ENCODE measurements at places on chromosomes 4 and X.

DNA sequence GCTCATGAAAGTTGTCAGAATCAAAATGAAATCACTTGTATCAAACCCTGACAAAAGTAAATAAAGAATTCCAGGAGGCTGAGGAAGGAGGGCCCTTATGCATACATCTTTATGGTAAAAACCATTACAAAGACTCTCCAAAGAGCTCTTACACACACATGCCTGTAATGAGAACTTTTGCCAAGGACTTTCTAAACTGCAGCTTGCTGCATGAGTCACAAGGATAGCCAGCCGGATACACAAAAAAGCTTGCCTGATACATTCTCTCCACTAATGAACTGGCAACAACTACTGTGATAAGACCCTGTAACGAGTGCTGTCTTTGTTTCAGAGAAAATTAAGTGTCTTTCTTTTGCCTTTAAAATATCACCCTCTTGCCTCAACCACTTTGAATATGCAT, 618.1 kb downstream of the PPP4R3C start:
- DNase-seq, result no peak

GRCh38 chrX:7134981-7135380, 12.5 kb upstream of the STS start:
- DNase-seq, result no peak

- DNase-seq, result no peak
These were observed 156.6 kb upstream of the ARSJ start for GRCh38 chr4:114136069-114136468.

- no peak for DNase-seq
These were observed 93.0 kb upstream of the MTM1 start for GRCh38 chrX:150475461-150475860.

- no peak for DNase-seq
These were observed 42.0 kb downstream of the SOD3 start for GRCh38 chr4:24837336-24837735.

DNA sequence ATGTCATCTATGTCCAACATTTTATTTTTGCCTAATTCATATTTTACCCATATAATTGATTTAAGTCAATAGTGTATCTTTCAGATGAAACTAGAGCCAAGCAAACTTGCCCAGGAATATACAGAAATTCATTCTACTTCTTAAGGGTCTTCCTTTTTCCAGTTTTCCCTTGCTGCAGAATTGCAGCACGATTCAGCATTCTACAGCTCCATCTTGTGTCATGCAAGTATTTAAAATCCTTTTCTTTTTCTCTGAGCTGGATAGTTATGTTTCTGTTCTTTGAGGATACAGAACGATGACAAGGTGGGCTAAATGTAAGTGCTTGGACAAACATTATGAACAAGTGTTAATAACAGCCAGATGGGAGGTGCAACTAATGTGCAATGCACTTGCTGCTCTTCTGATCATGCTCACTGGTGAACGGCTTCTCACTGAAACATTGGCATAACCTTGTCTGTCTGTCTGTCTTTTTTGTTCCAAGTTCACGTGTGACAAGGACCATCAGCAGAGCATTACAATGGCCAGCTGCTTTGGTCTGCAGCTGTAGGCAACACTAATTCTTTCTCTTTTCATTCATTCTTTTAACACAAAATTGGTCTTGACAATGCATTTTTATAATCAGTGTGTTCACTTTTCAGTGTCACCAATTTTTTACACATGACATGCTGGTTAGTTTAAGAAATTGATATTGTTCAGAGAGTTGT, 1821.7 kb downstream of the ARAP2 start:
- no peak for DNase-seq

GRCh38 chr4:108056418-108056817, 66.7 kb downstream of the HADH start:
- DNase-seq, result no peak

GRCh38 chrX:78011846-78012245, 42.4 kb upstream of the PGAM4 start:
- DNase-seq, result no peak

DNA sequence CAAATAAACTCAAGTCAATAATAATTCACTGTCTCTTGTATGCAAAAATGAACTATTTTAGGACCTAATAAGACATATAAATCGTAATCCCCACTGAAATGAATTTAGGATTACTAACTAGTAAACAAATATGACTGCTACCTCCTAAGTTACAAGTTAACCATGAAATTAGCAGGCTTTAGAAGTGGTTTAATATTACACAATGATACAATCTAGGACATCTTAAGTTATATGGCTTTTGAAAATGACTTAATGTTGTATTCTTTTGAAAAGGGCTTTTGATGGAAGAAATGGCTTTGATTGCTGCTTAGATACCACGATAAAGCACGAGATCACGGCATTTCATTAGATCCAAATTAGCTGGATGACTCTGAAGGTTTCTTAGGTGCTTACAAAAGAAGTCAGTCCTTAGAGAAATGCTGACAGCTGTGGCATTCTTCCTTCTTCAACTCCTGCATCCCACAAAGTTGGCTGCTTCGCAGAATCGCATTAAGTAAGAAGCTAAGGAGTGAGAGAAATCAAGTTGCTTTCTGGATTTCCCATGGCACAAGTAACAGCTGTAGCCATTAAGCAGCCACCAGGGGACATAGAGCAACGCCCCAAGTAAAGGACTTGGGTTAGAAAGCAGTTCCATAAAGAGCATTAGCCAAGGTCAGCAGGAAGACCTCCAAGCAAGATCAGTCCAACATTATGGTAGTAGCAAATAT, 6.9 kb downstream of the SLC10A7 start:
- no peak for DNase-seq

GRCh38 chr4:43481526-43481925, 589.0 kb downstream of the GRXCR1 start:
- no peak for DNase-seq

DNA sequence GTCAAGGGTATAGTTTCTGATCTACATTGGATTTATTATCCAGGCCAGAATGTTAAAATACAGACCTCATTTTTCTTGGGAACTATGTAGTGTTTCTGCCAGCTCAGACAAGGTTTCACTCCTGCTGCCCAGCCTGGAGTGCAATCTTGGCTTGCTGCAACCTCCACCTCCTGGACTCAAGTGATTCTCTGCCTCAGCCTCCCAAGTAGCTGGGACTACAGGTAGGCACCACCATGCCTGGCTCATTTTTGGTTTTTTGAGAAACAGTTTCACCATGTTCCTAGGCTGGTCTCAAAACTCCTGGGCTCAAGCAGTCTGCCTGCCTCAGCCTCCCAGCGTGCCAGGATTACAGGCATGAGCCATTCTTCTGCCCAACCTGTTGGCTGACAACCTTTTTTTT, 5.7 kb downstream of the RPL34 start:
- DNase-seq, result no peak

All from coronary artery (tissue), 2 donors.